ENCODE measurements at places on chromosomes 7 and 10.
A peak's percentile ranks its signal among the peaks of the same experiment; 100 is the strongest.

GRCh38 chr10:92993699-92994272 lies 66.8 kb upstream of the CYP26C1 start:
- DNase-seq, result no peak

DNA sequence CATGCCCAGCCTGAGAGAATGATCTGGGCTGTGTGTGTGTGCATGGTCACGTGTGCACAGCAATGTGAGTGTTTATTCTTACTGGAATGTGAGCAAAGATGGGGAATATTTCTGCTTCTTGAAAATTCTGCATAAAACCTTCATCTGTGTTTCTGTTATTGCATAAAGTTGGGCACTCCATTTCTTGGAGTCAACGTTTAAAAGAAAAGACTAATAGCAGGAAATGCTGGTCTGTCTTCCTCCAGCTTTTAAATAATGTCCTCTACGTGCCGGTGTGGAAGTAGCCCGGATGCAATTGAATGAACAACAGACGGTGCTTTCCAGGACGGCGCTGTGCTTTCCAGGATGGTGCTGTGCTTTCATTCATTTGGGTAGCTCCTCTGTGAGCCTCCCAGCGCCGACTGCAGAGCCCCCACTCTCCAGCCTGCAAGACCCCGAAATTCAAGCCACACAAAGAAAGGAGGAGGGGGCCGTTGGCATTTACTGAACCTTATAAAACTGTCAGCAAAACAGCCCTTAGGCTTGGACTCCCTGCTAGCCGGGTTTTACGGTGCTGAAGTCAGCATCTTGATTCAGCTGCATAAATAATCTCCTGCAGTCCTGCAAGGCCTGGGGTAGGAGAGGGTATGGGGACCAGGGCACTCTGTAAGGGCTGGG lies 158.2 kb upstream of the PRKCQ start:
- DNase-seq, result no peak

- DNase-seq, result no peak
These were observed 775.4 kb downstream of the TYW1 start for GRCh38 chr7:67771846-67772605.

GRCh38 chr10:112671743-112672142 lies 224.7 kb downstream of the VTI1A start:
- no peak for DNase-seq

DNA sequence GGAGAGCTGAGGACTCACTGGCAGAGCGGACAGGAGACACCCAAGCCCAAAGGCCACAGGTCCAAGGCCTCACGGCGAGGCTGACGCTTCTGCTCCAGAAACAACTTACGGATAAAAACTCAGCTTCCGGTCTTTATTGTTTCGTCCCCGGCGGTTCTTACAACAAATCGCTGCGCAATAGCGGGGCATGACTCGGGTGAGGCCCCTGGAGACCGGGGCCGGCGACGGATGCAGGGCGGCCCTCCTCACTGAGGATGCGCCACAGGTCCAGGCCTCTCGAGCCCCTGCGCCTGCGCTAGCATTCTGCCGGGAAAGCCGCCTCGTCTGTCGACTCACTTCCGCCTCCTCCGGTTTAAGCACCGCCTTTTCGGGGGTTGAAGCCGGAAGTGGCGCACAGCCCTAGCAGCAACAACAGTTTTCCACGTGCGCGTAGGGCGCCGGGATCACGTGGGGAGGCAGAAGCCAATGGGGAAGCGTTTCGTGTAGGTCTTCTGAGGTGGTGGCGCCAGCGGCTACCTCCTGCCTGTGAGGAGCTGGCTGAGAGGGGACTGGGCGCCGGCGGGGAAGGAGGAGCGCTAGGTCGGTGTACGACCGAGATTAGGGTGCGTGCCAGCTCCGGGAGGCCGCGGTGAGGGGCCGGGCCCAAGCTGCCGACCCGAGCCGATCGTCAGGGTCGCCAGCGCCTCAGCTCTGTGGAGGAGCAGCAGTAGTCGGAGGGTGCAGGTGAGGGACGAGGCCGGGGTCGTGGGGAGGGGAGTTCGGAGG lies at the start of the genes DNAJB9 and THAP5:
Gene DNAJB9, plus strand, starts transcription at position 494 of the 765 bp plus-strand sequence. CDS start 1,853 bp downstream, outside the sequence.
Gene THAP5, minus strand, starts transcription at position 326 of the 765 bp plus-strand sequence. Its CDS starts 137 bp downstream, at position 189.
- peak; percentile 100 for DNase-seq

DNA sequence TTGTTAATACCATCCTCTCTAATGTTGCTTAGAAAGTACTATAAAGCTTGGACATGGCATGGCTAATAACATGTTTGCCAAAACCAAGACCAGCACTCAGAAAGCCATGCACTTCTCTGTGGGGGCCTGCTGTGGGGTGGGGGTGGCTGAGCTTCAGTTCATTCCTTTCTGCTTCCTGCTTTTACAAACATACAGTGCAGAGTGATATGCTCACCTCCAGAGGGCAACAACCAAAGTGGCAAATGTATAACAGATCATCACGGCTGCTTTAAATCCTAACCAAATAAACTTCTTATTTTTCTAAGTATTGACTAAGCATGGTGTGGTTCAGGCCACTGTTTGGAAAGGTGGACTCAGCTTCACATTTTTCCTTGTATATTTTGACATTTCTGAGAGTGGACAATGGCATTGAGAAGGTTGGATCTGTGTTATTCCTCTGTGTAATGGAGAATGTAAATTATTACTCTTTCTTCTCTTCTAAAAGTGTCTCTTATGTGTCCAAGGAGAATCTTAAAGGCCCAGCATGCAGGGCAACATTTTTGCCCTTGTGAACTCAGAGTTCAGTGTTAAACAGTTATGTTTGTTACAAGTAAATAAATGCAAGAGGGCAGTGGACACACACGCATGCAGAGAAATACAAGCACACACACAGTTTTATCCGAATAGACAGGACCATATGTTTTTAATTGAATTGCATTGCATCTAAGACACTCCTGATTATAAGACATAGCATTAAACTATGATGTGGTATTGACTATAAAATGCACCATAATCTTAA lies 186.1 kb downstream of the HERPUD2 start:
- no peak for DNase-seq

GRCh38 chr7:125934955-125935354 lies 1005.3 kb upstream of the POT1 start:
- no peak for DNase-seq

GRCh38 chr10:11294831-11295450 lies 277.3 kb downstream of the CELF2 start:
- DNase-seq, result no peak

GRCh38 chr7:69787736-69788431 lies 189.6 kb downstream of the AUTS2 start:
- DNase-seq, result no peak

DNA sequence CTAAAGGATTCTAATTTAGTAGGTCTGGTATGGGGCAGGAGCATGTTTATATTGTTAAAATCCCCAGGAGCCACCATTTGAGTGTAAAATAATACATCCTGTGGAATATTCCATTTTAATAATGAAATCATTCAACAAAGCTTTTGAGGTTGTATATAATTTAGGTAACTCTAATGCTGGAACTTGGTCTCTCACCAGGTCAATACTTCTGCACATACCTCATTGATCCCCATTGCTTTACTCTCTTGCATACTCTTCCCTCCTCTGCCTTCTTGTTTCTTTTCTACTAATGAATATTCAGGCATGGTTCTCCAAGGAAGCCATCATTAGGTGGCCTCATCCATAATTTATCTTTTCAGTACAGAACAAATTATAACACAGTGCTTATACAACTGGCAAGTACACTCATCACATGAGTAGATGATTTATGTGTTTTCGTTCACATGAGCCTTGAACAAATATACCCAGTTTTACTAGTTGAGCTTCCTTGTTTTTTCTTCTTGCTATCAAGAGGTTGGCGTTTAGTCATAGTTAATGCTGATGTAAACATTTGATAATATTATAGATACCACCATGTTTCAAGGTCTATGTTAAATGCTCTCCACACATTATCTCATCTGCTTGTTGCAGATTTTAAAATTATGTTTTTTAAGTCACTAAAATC lies 7.2 kb downstream of the PALS2 start:
- DNase-seq, result no peak

GRCh38 chr7:111364413-111364812 lies 197.9 kb downstream of the IMMP2L start:
- no peak for DNase-seq

DNA sequence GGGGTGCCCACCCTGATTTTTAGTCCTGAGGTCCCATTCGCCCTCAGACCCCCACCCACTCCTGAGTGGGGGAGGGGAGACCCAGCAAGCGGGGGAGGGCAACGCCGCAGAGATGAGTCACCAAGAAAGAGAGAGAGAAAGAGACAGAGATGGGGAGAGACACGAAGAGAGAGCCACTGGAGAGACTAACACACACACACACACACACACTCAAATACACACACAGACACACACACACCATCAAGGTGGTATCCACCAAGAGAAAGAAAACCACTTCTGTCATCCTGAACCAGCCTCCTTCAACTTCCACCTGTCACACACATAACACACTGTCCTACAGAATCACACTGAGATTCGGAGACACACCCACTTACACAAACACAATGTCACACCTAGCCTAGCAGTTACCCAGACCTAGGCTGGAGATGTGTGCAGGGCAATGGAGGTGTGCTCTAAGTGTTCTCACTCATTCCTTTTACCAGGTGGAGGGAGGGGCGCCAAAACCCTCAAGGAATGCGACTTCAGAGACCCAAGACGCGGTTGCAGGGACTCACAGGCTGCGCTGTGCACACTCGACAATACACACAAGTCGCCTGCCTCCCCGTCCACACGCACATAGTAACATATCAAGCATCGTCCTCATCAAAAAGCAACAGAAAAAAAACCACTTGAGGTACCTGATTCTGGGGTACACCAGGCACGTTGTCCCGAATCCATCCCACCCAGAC lies 3.9 kb upstream of the VGF start:
- no peak for DNase-seq

DNA sequence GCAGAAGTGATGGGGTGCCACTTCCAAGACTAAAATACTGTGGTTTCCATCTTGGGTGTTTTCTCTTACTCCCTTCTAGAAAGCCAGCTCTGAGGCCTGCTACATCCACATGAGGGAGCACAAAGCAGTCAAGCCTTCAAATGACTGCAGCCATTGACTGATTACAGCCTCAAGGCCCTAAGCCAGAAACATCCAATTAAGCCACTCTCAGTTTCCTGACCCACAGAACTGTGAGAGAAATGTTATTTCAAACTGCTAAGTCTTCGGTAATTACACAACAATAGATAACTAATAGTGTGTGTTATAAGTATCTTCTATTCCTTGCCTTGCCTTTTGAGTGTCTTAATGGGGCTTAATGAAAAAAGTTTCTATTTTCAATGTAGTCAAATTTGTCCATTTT lies 24.8 kb downstream of the BRAF start:
- DNase-seq, result no peak

GRCh38 chr10:117967149-117967650 lies 79.5 kb downstream of the RAB11FIP2 start:
- DNase-seq, result no peak

DNA sequence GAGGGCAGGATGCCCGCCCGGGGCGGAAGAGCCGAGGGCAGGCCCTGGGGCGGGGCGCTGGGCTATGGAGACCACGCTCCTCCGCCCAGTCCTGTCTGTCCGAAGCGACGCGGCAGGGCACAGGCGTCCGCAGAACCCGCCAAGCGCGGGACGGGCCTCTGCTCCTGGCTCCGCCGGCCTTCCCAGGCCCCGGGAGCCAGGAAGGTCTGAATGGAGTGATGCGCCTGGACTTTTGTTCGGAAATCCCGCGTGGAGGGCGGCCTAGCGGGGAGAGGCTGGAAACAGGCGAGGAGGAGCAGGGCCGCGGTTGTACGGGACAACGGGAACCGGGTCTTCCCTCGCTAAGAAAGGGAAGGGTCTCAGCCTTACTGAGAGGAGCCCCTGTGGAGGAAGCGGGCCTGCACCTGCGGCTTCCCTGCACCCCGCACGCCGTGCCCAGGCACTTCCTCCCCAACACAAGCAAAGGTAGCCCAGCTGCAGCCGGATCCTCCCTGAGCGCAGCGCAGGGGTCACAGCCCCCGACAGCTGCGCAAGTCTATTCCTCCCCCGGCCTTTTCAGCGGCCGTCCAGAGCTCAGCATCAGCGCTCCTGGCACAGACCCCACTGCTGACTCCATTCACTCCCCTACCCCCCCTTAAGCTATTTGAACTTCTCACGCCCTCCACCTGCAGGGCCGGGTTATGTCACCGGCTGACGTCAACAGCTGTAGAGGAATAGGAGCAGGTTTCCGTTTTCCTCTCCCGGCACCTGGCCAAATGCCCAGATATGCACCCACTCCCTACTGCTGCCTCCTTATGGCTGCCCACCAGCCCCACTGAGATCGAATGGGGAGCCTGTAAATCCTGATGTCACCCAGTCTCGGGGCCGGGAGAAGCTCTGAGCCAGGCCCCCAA lies 143.2 kb upstream of the RET start:
- no peak for DNase-seq

DNA sequence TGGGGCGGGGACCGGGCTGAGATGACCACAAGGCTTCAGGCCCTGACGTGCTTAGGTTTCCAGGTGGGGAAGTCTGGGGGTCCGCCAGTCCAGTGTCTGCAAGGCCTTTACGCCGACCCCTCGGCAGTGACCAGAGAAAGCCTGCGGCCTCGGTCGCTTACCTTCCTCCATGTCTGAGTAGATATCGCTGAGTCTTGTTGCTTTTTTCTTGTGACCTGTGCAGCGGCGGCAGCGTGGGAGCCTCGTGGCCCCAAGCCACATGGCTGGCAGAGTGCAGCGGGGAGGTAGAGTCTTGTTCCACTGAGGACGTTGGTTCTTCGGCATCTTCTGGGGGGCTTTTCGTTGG lies 329 bp downstream of the NOLC1 start:
- no peak for DNase-seq

DNA sequence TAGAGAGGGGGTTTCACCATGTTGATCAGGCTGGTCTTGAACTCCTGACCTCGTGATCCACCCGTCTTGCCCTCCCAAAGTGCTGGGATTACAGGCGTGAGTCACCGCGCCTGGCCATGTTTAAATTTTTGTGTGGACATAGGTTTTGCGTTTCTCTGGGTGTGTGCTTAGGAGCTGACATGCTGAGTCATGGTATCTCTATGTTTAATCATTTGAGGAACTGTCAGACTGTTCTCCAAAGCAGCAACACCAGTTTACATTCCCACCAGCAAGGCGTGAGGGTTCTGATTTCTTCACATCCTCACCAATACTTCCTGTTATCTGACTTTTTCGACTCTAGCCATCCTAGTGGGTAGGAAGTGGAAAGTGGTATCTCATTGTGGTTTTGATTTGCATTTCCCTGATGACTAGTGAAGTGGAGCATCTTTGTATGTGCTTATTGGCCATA lies 153.7 kb downstream of the DNAJB6 start:
- DNase-seq, result no peak

GRCh38 chr10:61943674-61944378 lies 42.3 kb downstream of the ARID5B start:
- DNase-seq, result no peak

DNA sequence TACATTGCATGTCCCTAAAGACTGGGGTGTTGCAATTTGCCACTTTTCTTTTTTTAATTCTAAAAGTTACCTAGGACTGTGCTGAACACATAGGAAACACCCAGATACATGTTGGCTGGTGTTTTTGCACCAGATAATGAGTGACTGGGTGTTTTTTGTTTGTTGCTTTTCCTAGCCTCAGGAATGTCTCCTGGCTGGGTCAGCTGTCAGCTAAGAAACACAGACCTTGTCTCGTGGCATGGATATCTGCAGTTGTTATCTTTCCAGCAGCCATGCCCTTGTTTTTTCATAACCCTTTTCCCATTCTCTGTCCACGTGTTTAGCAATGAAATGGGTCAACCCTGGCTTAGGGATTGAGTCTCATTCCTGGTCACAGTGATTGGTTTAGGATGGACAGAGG lies 433.9 kb upstream of the ZMIZ1 start:
- no peak for DNase-seq

- DNase-seq, result peak; percentile 12
These were observed 364.2 kb downstream of the SFMBT2 start for GRCh38 chr10:7046615-7047014.

GRCh38 chr7:121069346-121070100 lies 81.0 kb downstream of the CPED1 start:
- no peak for DNase-seq

All from MM.1S (cell line).